ENCODE measurements at places on chromosomes 3 and 15.

DNA sequence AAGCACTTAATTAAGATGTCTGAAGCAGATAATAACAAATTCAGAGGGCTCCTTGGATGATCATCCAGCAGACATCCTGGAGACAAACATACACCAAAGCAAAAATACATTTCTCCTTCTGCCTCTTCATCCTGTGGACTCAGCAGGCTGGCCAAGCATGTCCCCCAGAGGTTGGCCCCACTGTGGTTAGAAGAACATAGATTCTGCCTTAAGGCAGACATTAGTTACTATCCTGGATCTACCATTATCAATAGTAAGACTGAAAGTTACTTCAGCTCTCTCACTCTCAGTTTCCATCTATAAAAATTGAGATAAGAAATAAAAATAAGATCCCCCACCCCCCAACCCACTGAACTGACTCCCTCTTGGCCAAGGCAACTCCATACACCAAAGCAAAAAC is 28.6 kb upstream of the TGFBR2 start:
- DNase-seq, result no peak

- DNase-seq, result no peak
These were observed 30.6 kb downstream of the EPHA3 start for GRCh38 chr3:89138048-89138447.

GRCh38 chr3:97821287-97821773 is 481 bp upstream of the CRYBG3 start:
- DNase-seq, result no peak

DNA sequence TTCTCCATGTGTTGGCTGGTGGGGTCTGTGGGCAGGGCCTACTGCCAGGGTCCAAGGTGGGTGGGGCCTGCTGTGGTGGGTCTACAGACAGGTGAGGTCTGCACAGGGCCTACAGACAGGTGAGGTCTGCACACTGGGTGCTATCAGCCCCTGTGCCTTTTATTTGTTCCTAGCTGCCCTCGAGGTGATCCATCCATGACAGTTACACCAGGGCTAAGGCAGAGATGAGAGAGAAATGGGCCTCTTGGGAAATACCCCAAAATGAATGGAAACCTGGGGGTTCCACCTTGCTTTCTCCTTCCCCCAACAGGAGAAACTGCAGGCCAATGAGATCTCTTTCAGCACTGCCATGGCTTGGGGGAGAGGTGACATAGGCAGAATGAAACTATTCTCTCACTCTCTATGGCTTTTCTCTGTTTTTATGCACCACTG is 36.4 kb downstream of the CFAP100 start:
- DNase-seq, result no peak

- no peak for DNase-seq
These were observed 1077.0 kb downstream of the ROBO1 start for GRCh38 chr3:78690766-78691165.

- DNase-seq, result no peak
These were observed 188.4 kb downstream of the SATB1 start for GRCh38 chr3:18236726-18237125.

- no peak for DNase-seq
These were observed 43.9 kb upstream of the PLXND1 start for GRCh38 chr3:129650256-129650872.

GRCh38 chr15:51380999-51381806 is 39.7 kb downstream of the GLDN start:
- DNase-seq, result no peak

DNA sequence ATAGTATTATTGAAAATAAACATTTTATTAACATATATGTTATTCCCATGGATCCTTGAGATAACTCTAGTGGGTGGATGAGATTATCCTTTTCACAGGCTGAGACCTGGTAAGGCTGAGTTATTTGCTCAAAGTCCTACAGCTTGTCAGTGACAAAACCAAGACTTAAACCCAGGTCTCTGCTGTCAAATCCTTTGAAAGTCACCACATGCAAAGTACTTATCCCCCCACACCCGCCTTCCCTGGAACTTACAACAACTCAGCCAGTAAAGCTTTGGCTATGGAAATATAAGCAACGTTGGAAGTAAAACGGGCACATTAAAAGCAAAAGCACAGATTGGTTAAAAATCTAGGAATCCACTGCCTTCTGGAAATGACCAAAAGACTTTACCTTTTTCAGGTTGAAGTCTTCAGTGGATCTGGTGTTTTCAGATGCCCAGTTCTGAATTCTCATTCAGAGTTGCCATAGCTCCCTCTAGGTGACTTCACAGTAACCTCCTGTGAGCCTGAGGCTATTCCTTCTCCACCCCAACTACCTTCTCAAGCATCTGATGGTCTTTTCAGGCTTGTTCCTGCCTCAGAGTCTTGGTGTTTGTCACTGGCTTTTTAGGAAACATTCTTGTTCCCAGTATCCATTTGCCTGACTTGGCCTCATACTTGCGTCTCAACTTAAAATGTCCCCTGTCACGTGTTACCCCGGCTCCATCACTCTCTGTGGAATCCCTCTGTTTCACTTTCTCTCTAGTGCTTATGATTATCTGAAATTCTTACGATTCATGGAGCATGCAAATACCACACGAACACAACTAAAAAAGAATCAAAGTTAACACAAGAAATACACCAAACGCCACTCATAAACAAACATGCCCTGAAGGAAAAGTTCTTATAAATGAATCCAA is 131.2 kb downstream of the MAGI1 start:
- DNase-seq, result no peak

DNA sequence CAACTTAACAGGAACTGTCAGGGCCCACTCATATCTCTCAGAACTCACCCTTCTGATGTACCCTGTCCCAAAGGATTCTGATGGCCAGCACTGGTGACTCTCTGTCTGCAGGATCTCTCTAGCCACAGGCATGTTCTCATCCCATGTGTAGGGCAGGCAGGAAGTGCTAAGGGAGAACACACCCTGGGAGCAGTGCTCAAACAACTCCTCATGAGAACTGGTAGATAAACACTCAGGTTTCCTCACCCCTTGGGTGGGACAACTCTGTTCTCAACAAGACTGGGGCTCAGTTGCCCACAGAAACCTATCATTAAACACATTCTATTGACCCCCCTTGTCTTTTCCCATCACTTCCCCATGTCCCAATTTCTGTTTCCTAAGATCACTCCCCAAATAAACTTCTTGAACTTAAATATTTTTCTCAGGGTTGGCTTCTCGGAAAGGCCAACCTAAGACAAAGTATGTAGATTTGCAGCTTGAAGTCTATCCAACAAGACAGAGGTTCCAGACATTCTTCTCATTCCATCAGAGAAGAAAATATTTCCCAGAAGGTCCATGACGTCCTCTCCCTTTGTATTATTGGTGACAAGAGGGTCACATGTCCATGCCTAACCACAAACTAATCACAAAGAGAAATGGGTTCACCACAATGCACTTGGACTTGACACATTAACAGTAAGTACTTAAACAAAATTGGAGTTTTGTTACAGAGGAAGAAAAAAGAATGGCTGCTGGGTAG is 276.6 kb upstream of the GADL1 start:
- no peak for DNase-seq

- no peak for DNase-seq
These were observed 85.1 kb upstream of the MYRIP start for GRCh38 chr3:39724233-39724846.

- DNase-seq, result no peak
These were observed 40.3 kb downstream of the UMPS start for GRCh38 chr3:124770336-124771082.

- no peak for DNase-seq
These were observed 48.7 kb downstream of the GABRG3 start for GRCh38 chr15:27019687-27020086.

GRCh38 chr3:170839518-170840100 is 30.4 kb downstream of the RPL22L1 start:
- no peak for DNase-seq

DNA sequence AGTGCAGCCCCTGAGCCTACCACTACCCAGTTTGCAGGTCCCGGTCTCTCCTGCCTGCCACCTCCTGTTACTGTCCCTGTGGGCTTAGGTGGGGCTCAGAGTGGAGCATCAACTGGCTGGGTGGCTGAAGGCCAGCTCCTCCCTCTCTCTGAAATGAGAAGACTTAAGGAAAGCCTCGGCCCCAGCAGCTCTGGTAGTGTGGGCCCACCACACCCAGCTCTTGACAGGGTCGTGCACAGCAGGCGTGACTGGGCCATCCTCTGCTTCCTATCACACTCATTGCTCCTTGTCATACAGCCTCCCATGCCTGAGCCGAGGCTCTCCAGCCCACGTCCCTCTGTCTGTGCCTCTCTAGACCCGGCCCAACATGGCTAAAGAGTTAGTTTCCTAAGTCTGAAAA is 142.7 kb upstream of the LINGO1 start:
- no peak for DNase-seq

GRCh38 chr3:36591959-36592358 is 172.4 kb downstream of the DCLK3 start:
- no peak for DNase-seq

- no peak for DNase-seq
These were observed 223.2 kb upstream of the THBS1 start for GRCh38 chr15:39357480-39358268.

GRCh38 chr3:46354478-46354877 is 567 bp downstream of the CCR2 start:
- DNase-seq, result no peak

Measured in NCI-H1417 treated with DMSO at 0.1 percent for 48 hours (cell line).